ENCODE measurements at places on chromosomes 1 and 21.
A peak's percentile ranks its signal among the peaks of the same experiment; 100 is the strongest.

DNA sequence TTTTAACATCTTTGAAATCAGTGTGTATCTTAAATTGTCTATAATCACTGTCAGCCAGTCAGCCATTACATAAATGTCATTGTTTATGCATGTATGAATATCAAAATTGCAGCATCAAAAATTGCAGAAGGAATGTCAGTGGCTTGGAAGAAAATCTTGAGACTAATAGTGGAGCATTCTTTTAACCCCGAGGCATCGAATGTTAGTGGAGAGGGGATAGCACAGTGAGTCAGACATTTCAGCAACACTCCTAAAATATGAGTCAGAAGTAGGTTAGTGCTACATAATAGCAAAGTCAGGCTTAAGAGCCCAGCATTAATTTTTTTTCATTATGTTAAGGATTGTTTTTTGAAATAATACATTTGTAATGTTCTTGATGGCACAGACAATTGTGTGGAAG, 45.5 kb downstream of the SNRPE start:
- peak; percentile 93 for DNase-seq

DNA sequence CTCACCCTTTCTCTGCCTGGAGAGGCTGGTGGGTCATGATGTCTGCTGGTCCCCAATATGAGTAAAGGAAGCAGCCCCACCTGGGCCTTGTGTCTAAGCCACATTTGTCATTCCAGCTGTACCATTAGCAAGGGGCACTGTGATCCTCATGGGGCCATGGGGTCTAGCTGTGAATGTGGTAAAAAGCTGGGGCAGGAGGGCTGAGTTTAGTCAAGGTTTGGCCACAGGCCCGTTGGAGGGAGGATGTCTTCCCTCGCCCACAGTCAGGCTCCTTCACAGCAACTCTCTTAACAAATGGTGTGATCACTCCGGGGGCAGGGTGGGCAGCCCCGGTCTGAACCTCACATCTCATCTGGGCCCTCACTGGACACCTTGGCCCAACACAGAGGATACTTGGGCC, 115.4 kb downstream of the DMRTB1 start:
- no peak for DNase-seq

GRCh38 chr1:226980565-226981385, 40.7 kb downstream of the COQ8A start:
- DNase-seq = no peak

DNA sequence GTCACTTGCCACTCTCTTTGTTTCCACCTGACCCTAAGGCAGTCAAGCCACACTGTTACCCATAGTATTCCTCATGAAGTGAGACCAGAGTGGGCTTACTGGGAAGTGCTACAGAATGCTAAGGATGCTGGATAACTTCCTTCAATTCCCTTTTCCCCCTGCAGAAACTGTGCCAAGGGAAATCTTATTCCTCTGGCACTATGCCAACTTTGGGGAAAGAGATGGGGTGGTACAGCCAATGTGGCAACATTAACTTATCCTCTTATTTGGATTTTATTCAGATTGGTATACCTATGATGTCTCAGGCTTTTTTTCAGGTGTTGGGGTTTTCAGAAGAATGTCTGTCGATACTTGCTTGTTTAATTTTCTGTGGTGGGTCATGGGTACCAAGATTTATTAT, 599.4 kb upstream of the PBX1 start:
- no peak for DNase-seq

DNA sequence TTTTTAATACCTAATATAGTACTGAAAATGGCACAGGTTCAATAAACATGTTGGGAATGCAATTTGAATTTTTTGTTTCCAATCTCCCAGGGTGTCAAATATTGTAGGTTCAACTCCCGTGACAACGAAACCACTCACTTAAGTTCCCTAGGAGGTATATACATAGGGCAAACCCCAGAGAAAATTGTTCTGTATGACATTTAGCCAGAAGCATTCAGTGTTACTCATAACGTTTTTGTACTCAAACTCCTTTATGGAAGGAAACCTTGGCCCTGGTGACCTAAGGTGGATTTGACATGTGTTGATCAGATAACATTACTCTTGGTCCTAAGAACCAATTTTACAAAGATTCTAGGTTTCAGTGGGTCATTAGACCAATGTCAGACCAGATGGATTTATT, 110.6 kb downstream of the USP25 start:
- no peak for DNase-seq

- DNase-seq = no peak
Measured at GRCh38 chr21:46542588-46543124, 62.2 kb downstream of the S100B start.

DNA sequence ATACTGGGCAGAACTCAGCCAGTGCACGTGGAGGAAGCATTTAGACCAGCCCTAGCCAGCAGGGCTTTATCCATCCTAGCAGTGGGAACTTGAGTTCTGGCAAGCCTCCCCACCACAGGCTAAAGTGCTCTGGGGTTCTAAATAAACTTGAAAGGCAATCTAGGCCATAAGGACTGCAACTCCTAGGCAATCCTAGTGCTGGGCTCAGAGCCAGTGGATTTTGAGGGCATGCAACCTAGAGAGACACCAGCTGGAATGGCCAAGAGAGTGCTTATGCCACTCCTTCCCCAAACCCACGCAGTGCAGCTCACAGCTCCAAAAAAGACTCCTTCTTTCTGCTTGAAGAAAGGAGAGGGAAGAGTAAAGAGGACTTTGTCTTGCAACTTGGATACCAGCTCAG, 70.5 kb upstream of the APOBEC4 start:
- DNase-seq = no peak

DNA sequence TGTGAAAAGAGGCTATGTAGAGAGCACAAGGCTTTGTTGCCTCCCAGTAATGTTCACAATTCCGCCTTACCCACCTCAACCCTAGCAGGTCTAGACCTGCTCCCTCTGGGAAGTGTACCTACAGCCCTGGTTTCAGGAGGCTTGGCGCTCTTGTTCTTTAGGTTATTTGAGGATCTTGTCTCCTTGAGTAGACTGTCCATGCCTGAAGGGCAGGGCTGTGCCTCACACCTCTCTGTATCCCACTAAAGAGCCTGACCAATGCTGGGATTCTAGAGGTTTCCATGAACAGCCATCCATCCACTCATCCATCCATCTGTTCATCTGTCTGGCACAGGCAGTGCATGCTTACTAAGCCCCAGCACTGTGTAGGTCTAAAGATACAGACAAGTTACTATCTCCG, 1.0 kb downstream of the RAB7B start:
- no peak for DNase-seq

DNA sequence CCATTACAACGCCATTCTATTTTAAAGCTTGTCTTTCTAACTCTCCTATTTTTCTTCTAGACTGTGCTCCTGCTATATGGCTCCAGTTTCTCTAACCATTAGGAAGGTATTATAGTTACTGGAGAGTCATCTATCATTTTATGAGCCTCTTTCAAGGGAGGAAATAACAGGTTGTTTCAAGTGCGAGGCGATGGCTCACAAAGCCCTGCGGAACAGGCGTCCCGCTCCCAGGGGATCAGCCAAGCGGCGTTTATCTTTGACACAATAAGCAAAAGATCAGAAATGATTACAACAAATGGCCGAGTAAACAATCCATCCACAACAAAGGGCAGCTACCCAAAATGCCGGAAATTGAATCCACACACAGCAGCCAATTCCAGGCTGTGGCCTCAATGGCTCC, 249.5 kb upstream of the POU3F1 start:
- DNase-seq = no peak

DNA sequence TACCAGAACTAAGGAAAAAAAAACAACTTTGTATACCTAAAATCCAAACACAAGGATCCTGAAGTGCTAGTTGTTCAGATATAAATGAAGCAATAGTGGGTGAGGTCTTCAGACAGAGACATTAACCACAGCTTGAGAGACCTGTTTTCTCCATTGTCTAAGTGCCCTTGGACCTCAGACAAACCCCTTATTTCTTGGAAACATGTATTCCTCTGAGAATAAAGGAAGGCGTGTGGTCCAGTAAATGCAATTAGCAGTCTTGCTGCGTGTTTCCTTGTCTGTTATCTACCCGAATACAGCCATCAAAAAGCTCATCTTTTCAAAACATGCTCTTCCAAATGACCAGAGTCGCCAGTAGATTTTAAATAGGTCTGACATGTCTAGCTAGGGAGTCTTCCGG, 291.1 kb upstream of the NFIA start:
- no peak for DNase-seq

DNA sequence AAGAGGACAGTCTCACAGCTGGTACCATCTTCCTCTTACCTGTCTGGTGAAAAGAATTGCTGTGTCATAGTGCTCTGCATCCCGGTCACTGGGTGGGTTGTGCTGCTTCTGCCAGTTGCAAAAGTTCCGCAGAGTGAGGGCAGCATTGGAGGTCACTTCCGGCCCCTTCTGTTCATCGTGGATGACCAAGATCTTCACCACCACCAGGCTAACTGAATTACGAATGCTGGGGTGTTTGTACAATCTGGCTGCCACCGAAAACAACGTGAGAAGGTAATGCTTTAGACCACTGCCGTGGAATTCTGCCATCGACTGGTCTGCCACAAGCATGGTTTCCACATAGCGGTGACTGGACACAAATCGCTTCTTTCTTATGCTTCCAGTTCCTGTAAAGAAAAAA, 2.9 kb downstream of the ADAMTS1 start:
- peak; percentile 68 for DNase-seq

DNA sequence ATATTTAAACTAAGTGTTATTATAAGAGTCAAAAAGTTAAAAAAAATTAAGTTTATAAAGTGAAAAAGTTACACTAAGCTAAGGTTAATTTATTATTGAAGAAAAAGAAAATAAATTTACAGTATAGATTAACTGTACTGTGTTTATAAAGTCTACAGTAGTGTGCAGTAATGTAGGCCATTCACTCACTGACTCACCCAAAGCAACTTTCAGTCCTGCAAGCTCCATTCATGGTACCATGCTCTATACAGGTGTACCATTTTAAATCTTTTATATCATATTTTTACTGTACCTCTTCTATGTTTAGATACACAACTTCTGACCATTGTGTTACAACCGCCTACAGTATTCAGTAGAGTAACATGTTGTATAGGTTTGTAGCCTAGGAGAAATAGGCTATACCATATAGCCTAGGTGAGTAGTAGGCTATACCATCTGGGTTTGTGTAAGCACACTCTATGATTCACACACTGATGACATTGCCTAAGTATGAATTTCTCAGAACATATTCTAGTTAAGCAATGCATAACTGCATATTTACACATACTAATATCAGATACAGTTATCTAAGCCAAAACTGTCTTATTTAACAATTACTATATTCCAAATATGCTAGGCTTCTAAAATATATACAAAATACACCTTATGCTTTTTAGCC, 80.6 kb upstream of the GFI1 start:
- peak; percentile 35 for DNase-seq

GRCh38 chr1:117301901-117302300, 65.3 kb upstream of the MAN1A2 start:
- DNase-seq = no peak

GRCh38 chr1:60279798-60280197, 206.2 kb upstream of the C1orf87 start:
- peak; percentile 73 for DNase-seq

DNA sequence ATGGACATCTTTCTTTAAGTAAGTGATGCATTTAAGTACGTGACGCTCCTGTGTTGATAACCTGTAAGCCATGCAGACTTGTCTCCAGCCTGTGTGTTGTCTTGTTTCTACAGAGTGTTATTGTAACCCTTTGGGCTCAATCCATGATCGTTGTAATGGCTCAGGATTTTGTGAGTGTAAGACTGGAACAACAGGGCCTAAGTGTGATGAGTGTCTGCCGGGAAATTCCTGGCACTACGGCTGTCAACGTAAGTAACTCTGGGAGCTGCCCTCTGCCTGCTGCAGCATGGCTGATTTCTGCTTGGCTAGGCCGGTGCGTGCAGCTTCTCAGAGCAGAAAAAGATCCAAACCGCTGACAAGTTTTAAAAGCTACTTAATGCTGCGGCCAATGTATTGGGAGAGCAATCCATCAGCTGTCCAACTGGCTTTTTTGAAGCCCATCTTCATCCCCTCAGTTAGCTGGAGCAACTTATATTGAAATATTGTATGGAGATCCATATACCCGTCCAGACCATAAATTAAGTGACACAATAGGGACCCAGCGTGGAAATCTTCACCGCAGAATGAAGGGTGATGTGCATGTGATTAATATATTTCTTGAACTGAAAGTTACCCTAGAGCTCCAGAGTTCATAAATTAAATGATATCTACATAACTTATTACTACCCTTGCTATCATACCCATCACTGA, 295.9 kb downstream of the NTNG1 start:
- no peak for DNase-seq

- peak; percentile 36 for DNase-seq
Measured at GRCh38 chr1:155801149-155801548, 55.9 kb downstream of the GON4L start.

- DNase-seq = no peak
Measured at GRCh38 chr21:45324489-45325205, 37.0 kb upstream of the POFUT2 start.

DNA sequence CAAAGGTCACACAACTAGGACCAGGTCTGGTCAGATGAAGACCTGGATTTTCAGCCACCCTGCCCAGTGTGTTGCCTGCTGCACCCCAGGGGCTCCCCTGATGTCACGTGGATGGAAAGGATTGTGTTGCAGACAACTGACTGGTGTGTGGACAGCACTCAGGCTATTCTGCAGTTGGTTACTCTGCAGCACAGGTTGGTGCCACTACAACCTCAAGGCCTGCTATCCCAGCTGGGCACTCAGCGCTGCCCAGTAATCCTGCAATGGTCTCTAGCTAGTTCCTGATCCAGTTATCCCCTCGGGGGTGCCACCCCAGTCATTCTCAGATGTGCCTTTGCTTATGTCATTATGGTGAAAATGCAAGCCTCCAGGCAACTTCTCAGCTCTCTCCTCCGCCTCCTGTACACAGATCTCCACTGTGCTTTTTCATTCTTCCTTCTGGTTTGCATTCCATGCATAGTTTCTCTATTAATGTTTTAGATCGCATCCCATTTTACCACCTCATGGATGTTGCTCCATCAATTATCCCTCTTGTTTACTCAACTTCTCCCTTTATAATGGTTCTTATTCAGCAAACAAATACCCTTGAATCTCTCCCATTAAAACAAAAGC, 503.2 kb upstream of the CAMK1G start:
- no peak for DNase-seq

DNA sequence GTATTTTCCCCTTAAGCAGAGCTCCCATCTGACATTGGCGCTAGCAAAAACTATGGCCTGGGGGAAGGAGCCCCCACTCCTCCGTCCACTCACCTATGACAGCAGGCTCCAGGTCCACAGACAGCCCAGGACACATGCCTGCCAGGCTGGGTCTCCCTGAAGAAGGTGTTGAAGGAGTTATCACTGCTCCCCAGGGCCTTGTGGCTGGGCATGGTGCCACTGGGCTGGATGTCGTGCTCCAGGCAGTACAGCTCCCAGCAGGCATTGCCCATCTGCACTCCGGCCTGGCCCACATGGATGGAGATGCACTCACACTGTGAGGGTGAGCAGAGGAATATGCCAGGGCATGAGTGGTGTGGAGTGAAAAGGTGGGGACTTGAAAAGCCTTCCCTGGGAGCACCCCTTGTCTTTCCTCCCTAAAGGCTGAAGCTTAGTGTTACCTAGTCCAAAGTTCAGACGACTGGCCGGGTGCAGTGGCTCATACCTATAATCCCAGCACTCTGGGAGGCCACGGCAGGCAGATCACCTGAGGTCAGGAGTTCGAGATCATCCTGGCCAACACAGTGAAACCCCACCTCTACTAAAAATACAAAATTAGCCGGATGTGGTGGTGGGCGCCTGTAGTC, 30.0 kb downstream of the RABIF start:
- DNase-seq = peak; percentile 28

Measured in fibroblast of the aortic adventitia (primary cell).